Hindlimb muscle (tissue), 1 donor: ENCODE measurements at places on chromosomes 2 and 18. TPM values are rescaled to one million over a fixed set of nuclear protein-coding genes. Genes with fewer than 3 reads are reported as not detected.

DNA sequence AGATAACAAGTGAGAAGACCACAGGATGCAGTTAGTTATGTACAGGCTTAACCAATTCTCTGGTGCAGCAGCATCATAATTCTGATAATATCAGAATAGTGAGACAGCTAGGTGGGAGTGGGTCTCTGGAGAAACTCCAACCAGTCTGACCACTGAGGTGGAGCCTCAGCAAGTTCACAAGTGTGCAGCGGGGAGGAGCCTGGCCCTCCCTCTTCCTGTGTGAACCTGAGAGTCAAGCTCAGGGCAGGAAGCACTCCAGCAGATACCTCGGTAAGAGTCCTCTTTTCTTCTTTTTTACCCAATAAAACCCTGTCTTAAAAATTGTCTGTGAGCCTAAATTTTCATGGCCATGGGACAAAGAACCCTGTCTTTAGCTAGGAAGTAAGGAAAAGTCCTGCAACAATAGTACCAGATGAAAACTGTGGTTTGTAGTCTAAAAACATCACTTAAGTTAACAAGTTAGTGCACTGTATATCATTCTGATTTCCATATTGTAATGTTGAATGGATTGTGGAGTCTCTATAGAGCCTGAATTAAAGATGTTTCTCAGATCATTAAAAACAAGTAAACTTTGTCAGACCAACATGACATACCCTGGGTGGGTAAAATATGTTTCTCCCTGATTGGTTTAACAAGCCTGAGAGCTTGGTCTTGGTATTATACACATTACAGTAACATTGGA, 370.8 kb downstream of the TMEM182 start:
- DNase-seq = no peak

Gene SCN9A
- 5.5 TPM for polyA plus RNA-seq

- DNase-seq = peak; percentile 87
Observed at GRCh38 chr2:46097714-46098480, 199.3 kb upstream of the EPAS1 start.

- no peak for DNase-seq
Observed at GRCh38 chr2:842151-842803, 108.4 kb upstream of the SNTG2 start.

Gene IL1RN
- 1.9 TPM for polyA plus RNA-seq

GRCh38 chr18:7855671-7856070, 288.6 kb downstream of the PTPRM start:
- DNase-seq = no peak

Gene SLC5A7
- 0.06 TPM for polyA plus RNA-seq

- peak; percentile 12 for DNase-seq
Observed at GRCh38 chr2:224449212-224450147, 47.6 kb upstream of the FAM124B start.

GRCh38 chr18:75200605-75201280, 8.2 kb downstream of the PTGR3 start:
- peak; percentile 50 for DNase-seq

Gene ASPRV1
- polyA plus RNA-seq = 3.4 TPM

Gene BMP10
- not detected for polyA plus RNA-seq

- no peak for DNase-seq
Observed at GRCh38 chr2:166171216-166171615, 43.4 kb upstream of the SCN1A start.

Gene CFAP65
- not detected for polyA plus RNA-seq

- no peak for DNase-seq
Observed at GRCh38 chr2:134039912-134040581, 213.8 kb upstream of the MGAT5 start.

Gene NAT8
- 0.54 TPM for polyA plus RNA-seq

Gene CTAGE1
- not detected for polyA plus RNA-seq

- DNase-seq = no peak
Observed at GRCh38 chr2:239908308-239908707, 116.8 kb downstream of the NDUFA10 start.

DNA sequence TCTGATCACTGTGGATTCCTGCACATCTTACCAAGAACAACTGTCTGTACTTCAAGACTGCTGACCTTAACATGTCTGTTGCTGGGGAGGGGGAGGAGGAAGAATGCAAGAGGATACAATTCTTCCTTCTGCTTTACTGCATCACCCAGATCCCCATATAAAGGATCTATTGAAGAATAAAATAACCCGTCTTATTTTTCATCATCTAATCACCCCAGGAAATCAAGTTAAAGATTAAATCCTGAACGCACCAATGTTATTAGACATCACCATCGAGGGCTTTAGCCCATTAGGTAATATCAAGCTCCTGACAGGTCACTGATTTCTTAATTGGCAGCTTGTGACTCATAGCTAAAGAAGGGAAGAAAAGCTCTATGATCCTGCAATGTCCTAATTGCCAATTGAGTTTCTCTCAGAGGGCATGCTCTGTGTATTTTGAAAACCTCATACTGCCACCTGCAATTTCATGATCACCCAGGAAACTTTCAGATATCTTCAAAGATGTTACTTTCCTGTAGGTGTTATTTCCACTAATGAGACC, 75.4 kb upstream of the KCNE4 start:
- DNase-seq = no peak
